ENCODE measurements at places on chromosomes 7 and 10. TPM values are rescaled to one million over a fixed set of nuclear protein-coding genes. Genes with fewer than 3 reads are reported as not detected.

GRCh38 chr10:27578316-27578715 is 74.2 kb downstream of the RAB18 start:
- no peak for DNase-seq

- DNase-seq = no peak
Observed at GRCh38 chr7:126790763-126791162, 462.0 kb downstream of the GRM8 start.

- no peak for DNase-seq
Observed at GRCh38 chr7:147885869-147886268, 704.7 kb upstream of the C7orf33 start.

DNA sequence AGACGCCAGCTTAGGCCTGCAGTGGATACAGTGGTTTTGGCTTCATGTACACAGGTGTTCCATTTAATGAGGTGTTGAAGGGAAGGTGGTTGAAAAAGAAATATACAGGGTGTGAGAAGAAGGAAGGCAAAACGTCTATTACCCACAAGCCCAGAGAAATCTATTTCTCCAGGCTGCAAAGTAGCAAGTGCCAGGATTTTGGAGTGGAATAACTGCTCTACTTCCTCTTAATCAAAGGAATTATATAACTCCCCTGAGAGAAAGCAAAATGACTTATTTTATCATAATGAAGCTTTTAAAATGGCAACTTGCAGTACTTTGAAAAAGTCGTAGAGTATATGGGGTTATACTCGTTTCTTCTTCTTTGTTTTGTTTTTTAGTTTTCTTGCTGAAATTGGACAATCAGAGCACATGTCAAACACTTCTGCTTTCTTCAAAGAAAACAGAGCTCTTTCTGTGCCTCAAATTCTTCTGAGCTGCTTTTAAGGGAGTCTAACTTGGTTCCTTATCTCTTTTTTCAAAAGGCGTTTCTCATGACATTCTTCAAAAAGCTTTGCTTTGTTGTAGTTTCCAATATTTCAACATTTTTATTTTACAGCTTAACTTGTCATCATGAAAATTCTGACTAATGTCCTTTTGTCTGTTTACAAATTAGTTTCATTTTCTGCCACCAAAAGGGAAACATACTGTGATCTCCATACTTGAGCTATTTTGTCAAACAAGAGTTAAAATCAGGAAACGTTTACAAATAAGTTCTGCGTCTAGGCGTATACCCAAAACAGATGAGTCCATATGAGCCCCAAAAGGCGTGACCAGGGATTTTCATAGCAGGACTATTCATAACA is 289.7 kb downstream of the FRMD4A start:
- DNase-seq = no peak

- DNase-seq = no peak
Observed at GRCh38 chr10:44804661-44805060, 106.5 kb upstream of the TMEM72 start.

DNA sequence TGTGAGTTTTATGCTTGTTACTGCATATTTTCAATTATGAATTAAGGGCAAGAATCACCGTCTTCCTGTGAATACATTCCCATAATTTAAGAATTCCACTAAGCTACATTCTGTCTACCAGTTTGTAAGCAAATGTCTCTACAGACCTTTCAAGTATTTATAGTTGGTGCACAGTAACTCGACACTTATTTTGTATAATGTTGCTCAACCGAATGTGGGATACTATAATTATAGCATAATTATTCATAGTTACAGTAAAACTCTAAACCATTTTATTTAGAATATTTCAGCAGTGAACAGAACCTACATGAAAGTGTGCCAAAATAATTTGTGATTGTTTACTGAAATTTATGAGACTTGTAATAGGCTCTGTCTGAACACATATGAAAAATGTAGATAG is 17.3 kb upstream of the CUBN start:
- no peak for DNase-seq

GRCh38 chr10:66778351-66778750 is 147.5 kb upstream of the LRRTM3 start:
- no peak for DNase-seq

Gene FBXO24
- total RNA-seq = 0.76 TPM

Gene NAT16
- not detected for total RNA-seq

Gene CDHR1
- total RNA-seq = 0.93 TPM

Gene ZNF487
- 6.4 TPM for total RNA-seq

Gene ZNF853
- 9.2 TPM for total RNA-seq

Measured in type B pancreatic cell (in vitro differentiated cells).